ENCODE measurements at places on chromosomes 5 and 9.

- DNase-seq, result no peak
Measured at GRCh38 chr9:137213160-137214060, 7.9 kb downstream of the NDOR1 start.

- DNase-seq, result no peak
Measured at GRCh38 chr9:15268782-15269181, 38.2 kb downstream of the TTC39B start.

DNA sequence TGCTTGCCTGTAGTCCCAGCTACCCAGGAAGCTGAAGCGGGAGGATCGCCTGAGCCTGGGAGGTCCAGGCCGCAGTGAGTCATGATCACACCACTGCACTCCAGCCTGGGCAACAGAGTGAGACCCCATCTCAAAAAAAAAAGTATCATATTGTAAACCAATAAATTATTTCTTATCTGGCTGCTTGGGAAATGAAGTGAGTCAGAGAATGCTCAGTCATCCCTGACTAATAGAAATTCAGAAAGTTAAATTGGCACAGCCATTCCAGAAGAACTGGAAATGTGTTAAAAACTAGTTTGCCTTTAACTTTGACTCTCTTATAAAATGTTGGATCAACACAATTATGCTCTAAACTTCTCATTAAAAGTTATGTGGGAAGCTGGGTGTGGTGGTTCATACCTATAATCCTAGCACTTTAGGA, 9.8 kb upstream of the GNE start:
- DNase-seq, result no peak

DNA sequence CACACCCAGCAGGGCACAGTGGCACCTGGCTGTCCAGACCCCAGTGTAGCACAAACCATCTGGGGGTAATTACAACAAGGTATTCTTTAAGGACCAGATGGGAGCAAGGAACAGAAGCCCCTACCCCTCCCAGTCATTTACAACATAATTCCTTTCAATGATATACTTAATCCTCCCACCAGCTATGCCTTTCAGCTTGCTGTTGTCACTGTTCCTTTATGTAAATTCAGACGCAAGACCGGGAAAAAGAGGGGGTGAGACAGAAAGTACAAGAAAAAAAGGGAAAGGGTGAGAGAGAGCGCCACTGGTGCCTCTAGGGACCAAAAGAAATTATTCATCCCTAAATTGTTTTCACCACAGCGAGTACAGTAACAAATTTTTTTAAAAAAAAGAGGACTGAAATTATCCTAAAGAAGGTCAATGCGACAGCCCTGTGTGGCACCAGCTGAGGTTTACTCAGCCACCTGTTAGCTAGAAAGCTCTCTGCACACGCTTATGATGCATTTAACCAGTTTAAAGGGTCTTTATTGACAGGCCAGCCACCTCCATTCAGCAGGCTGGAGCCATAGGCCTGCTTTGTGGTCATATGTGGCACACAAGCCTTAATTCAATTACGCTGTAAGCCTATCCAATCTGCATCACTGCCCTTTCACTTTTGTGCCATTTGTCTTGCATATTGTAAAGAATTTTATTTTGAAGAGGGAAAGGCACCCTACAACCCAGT, 210.2 kb upstream of the ISL1 start:
- peak; percentile 93 for DNase-seq

- DNase-seq, result no peak
Measured at GRCh38 chr9:87501806-87502205, 4.1 kb downstream of the DAPK1 start.

DNA sequence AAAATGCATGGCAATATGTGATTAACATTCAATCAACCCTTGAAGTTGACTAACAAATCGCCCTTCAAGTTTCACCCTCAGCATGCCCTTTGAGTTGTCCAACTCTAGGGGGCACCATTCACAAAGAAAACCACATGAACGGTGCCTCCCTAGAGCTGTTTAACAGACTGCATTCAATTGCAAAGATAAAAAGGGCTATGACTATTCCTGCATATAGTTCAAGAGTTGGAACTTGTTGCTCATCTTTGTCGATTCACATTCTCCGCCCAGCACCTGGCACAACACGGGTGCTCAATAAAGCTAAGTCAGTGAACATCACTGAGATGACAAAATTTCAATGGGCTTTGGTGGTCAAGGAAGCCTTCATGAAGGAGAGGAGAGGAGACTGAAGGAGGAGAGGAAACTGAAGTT, 69.6 kb upstream of the SLC30A5 start:
- DNase-seq, result no peak

All from NCI-H1417 treated with DMSO at 0.1 percent for 48 hours (cell line).